ENCODE measurements at places on chromosomes 5 and 9.

DNA sequence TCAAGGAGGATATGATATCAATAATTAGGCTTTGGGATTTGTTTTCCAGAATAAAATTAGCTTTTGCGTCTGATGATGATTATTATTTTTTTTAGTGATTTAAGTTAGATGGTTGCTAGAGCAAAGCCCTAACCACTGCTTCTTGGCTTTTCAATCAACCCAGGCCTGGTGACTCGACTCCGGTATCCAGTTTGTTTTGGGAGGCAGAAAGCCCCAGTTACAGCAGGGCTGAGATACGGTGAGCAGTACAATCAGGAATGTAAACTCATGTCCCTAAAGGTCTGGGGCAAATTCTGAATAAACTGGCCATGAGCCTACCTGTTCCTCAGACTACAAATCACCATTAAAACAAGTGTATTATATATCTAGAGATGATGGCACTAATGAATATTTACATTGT is 24.4 kb upstream of the CYFIP2 start:
- no peak for DNase-seq

DNA sequence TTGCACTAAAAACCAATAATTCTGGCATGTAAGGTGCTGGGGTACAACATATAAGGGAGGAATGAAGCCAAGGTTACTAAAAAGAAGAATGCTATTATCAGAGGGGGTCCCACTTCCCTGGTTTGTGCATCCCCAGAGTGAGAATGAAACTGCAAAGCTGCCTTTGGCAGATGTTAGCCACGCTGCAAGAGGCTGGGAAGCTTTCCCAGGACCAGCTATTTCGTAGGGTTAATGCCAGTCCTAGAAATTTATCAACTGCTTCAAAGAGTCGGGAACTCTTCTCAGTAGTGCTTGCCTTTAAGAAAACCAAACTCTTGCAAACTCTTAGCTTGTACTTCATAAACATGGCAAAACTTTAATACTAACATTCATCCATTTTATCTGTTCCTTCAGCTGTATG is 87.5 kb upstream of the NR5A1 start:
- DNase-seq = no peak

DNA sequence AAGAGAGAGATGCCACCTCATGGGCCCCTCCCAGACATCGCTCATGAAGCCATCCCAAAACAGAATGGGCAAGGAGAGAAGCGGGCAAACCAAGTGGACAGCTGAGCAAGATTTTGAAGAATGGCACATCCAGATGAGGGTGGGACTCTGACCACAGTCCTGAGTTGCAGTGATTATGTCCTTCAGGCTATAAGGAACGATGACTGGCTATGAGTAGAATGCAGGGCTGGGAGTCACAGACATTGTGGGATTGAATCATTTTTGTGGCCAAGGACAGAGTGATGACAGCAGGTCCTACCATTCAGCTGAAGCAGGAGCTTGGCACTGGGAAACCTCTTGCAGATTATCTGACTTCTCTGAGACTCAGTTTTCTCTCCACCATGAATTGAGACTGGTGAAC is 245.7 kb upstream of the SLC30A5 start:
- no peak for DNase-seq

GRCh38 chr9:100324594-100325200 is 28.0 kb downstream of the TEX10 start:
- no peak for DNase-seq

- DNase-seq = no peak
Measured at GRCh38 chr5:159682623-159683022, 233.7 kb upstream of the ADRA1B start.

- DNase-seq = no peak
Measured at GRCh38 chr5:74311961-74312360, 328.6 kb downstream of the ENC1 start.

GRCh38 chr9:86282979-86283535 is 719 bp upstream of the ISCA1 start:
- no peak for DNase-seq

GRCh38 chr9:113219969-113220368 is 1.1 kb downstream of the FKBP15 start:
- DNase-seq = no peak

DNA sequence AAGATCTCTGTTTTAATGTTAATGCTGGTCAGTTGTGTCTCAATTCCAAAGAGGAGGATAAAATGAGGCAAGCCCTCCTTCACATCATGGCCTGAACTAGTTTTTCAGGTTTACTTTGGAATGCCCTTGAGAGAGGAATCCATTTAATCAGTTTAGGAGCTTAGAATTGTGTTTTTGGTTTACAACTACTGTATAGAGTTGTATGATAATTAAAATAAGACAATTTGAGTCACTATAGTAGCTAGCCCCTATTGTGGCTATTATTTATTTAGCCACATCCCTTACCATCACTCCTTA is 107.8 kb upstream of the PRLR start:
- no peak for DNase-seq

DNA sequence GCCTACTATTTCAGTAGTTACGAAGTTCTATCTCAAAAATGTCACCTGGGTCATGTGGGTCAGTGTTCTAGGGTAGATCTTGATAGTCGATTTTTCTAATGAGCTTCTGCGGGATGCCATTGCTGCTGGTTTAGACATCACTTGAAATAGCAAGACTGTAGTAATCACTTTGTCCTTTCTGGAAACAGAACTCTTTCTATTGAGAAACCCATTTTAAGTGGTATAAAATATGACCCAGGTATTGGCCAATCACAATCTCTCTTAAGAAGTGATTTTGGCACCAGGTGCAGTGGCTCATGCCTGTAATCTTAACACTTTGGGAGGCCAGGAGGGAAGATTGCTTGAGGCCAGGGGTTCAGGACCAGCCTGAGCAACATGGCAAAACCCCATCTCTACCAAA is 17.6 kb downstream of the ARRDC3 start:
- no peak for DNase-seq

- no peak for DNase-seq
Measured at GRCh38 chr9:126157826-126158587, 168.6 kb upstream of the MVB12B start.

DNA sequence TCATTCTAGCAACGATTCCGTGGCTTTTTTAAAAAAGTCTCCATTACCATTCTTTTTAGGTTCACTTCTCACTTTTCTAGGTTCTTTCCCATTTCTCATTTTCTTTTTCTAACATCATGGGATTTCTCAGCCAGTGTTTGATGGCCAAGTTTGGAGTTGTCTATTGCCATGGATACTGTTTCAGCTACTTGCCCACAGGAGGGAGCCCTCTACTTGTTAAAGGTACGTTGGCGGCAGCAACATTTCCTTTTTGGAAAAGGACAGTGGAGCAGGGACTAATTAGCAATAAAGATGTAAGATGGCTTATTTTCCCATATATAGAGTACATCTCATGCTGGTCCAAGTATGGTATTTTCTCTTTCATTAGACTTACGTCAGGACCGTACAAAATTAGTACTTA is 2257.5 kb upstream of the C9orf72 start:
- no peak for DNase-seq

All from SW 1271 (cell line).